Fibroblast of villous mesenchyme (primary cell): ENCODE measurements at places on chromosomes 1 and 21.

GRCh38 chr1:34418166-34418565, 241.5 kb downstream of the C1orf94 start:
- no peak for DNase-seq

GRCh38 chr1:9240914-9241820, 6.6 kb downstream of the H6PD start:
- no peak for DNase-seq

DNA sequence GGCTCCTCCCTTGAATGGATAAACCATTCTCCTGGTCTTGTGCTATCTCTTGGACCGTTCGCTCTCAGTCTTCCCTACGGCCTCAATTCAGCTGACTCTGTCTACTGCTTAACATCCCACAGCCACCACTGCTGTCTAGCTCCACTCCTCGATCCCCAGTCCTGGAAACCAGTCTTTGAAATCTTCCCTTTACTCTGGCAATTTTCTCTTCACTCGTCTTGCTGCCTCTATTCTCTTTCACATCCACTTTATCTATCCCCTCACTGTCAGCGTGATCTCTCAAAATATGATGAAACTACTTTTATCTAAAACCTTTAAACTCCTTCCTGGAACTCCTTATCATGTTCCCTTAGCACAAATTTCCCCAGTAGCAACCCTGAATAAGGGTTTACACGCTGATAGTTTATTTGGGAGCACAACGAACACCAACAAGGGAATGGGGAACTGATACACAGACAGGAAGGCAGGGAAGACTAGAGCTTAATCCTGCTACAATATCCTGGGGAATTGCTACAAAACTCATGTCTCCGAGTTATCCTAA, 131.6 kb upstream of the SAMSN1 start:
- no peak for DNase-seq

DNA sequence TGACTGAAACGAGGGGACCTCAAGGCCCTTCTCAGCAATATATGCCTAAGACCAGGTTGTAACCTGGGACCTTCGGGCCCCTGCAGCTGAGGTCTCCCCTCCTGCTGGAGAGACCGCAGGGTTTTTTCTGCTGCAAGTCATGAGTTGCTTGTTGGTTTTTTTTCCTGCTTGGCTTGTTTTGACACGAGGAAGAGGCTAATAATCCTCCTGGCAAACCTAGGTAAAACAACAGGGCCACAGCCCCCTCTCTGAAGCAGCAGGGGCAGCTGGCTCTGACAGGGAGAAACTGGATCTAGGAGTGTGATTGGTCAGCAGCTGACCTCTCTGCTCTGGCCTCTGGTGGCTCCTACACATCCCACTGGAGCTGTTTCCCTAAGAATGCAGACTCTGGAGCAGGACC, 69.0 kb downstream of the CD34 start:
- peak; percentile 51 for DNase-seq

DNA sequence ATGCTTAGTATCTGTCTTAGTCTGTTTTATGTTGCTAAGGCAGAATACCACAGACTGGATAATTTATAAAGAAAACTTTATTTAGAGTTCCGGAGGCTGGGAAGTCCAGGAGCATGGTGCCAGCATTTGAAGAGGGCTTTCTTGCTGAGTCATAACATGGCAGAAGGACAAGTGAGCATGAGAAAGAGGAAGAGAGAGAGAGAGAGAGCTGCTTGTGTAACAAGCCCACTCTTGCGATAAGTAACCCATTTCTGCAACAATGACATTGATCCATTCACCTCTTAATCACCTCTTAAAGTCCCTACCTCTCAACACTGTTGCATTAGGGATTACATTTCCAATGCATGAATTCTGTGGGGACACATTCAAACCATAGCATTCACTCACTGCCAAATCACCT, 11.7 kb upstream of the MYOCOS start:
- peak; percentile 42 for DNase-seq
